Transverse colon (tissue), 4 donors: ENCODE measurements at places on chromosomes 2 and 18.

DNA sequence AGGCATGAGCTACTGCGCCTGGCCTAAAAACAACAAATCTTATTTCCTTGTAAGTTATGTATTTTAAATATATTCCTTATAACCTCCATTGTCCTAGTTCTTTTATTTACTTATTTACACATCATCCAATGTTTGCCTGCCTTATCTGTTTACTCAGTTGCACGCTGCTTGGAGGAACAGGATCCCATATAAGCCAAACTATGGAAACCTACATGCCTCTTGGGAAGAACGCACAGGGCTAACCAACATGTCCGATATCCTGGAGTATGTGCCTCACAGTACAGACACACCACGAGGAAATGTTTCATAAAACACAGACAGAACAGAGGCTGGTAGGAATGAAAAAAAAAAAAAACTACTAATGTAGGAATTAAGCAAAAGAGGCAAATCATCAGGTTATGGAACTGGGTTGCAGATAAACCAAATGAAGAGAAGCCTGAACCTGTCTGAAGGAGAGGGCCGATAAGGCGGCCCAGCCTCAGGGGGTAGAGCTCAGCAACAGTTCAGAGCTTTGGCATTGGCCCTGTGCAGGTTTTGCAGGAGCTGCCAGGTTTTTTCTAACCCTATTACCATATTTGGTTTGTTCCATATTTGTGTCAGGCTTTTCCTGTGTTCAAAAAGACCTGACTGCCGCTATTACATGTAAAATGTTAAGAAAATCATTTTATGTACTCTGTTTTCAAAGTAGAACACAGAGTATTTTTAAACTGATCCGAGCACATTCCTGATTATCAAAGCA is 19.9 kb upstream of the SP3 start:
- DNase-seq: no peak

DNA sequence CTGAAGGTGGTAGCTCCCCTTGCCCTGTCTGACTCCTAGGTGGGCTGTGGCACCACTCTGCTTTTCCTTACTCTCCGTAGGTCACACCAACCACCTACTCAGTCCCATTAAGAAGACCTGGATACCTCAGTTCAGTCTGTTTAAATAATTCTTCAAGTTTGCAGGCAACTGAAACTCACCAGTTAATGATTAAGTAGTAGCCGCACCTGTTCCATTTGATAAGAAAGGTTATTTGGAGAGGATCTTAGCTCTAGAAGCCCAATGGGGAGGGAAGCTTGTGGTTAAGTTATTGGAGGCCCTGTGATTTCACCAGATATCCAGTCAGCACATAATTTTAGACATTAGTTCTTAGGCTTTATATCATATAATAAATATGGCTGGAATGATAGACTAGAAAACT is 1193.0 kb downstream of the DPP10 start:
- DNase-seq: no peak

DNA sequence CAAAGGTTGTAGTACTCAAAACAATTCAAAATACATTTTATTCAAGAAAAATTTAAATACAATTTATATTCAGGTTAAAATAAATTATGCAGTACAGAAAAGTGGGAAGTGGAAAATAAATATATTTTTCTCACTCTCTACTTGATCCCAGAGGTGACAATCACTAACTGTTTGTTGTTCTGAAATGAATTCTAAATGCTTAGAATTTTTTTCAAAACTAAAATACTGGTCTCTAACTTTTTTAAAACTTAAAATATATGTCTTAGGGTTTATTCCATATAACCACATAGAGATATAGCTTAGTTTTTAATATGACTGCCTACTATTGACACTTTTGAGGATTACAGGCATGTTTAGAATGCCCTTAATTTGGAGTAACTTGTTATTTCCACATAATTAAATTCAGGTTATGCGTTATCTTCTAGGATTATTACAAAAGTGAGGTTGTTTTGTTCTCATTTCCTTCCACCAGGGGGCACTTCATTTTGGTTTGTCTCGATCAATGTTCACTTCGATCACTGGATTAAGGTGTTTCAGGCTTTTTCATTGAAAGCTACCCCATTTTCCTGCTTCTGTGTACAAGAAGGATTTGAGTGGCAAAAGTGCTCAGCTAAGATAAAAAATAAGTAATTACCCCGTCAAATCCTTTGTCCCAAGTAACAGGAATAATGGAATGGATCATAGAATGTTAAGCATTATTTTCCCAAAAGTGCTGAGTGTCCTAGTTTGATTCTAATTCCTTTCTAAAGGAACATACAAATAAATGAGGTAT is 27.1 kb upstream of the TFPI start:
- no peak for DNase-seq

DNA sequence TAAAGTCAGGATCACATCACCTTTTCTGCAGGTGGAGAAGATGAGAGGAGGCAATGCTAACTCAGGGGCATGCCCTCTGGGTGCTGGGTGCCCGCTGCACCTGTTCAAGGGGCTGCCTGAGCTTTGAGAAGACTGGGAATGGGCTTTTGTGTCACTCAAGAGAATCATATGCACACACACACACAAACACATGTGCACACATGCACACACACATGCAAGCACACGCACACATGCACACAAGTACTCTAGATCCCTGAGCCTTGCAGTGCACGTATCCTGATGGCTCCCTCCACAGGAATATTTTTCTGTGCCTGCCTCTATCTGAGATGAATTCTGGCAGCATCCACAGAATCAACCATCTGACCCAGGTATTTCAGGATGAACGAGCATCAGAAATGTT is 110.0 kb upstream of the TEX51 start:
- DNase-seq: no peak

- DNase-seq: no peak
Observed at GRCh38 chr18:6661692-6662415, 67.7 kb upstream of the ARHGAP28 start.

DNA sequence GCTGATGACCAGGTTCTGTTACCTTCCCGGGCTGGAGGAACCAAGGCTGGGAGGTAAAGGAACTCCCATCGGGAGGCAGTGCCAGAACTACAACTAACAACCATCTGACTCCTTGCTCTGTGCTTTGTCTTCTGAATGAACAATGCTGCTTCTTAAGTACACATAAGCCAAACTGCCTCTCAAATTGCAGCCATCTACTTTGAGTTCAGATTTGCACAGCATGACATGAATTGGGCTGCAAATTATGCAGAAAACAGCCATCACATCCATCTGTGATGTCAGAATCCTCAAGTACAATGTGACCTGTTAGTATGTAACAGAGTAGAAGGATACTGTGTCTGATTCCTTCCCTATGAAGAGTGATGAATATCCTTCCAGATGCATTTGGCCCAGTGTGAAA is 290.6 kb downstream of the ZNF521 start:
- no peak for DNase-seq

GRCh38 chr2:159661286-159661685 is 44.9 kb upstream of the BAZ2B start:
- DNase-seq: no peak

GRCh38 chr2:27572439-27572838 is 10.4 kb upstream of the ZNF512 start:
- no peak for DNase-seq

- DNase-seq: no peak
Observed at GRCh38 chr18:70296289-70296688, 7.4 kb downstream of the SOCS6 start.

- no peak for DNase-seq
Observed at GRCh38 chr18:79121746-79122474, 52.7 kb downstream of the ATP9B start.

DNA sequence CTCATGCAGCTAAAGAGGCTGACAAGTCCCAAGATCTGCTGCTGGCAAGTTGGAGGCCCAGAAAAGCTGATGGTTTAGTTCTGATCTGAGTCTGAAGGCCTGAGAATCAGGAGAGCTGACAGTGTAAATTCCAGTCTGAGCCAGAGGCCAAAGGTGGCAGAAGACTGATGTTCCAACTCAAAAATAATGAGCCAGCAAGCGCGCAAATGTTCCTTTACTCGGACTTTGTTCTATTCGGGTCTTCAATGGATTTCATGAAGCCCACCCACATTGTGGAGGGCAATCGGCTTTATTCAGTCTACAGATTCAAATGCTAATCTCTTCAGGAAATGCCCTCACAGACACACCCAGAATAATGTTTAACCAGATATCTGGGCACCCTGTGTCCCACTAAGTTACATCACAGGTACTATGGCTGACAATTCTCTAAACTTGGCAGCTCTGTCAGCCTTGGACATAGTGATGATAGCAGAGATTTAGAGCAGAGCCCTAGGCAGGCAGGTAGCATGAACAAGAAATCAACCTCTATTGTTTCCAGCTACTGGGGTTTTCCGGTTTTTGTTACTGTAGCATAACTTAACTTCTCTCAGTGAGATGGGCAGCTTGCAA is 318.5 kb downstream of the HRH4 start:
- no peak for DNase-seq

DNA sequence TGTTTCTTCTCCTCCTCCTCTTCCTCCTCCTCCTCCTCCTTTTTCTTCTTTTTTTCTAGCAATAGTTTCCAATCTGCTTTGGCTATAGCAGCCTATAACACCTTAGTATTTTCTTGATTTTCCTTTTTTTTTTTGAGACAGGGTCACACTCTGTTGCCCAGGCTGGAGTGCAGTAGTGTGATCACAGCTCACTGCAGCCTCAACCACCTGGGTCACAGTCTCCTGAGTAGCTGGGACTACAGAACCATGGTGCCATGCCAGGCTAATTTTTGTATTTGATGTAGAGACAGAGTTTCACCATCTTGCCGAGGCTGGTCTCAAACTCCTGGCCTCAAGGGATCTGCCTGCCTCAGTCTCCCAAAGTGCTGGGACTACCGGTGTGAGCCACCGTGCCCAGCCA is 10.7 kb upstream of the THNSL2 start:
- DNase-seq: no peak

DNA sequence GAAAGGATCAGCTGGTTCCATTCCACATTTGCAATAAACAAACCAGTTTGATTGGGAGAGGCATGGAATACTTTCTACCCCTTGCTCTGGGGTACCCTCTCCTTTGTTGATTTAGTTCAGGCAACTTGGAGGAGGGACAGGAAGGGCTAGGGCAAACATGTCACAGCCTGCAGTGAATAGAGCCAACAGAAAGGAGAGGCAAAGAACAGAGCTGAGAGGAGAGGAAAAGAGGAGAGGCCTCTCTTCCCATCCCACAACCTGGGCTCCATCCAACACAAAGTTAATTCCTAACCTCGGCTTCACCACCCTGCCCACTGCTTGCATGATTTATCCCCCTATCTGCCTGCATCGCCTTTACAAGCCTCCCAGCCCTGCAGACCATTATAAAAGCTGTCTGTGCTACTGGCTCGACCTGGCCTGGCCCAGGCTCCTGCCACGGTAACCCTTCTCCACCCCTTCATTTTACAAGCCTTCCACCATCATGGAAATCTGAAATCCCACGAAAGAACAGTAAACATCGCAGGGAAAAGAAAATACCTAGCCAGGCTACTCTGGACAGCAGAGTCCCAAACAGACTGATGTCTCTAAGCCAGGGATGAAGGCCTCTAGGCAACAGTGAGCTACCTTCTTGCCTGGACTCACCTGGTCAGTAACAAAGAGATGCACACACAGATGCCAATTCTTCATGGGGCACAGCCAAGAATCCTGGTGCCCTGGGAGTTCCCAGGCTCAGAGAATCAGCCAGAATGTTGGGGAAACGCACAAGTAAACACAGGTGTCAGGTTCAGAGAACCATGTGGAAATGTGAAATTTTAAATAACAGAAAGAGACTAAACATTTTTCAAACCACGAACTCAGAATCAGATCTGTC is 43.6 kb downstream of the NHEJ1 start:
- DNase-seq: peak; percentile 75
